ENCODE measurements at places on chromosomes 16 and 17.

- DNase-seq: no peak
Measured at GRCh38 chr16:86245895-86246294, 264.4 kb upstream of the FOXF1 start.

DNA sequence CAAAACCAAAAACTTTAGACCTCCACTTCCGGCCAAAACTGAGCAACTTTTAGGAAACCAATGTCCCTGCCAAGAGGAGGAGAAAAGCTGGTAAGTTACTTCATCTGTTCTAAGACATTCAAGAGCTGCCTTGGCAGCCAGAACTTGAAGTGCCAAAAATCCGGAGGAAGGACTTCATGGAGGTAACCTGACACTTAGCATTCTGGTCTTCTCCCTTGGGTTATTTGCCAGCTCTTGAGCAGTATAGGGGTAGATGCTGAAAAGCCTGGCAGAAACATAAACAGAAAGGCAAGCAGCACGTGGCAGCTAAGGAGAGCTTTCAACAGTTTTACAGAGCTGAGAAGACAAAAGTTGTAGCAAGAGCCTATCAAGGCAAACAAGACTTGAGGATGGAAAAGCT, 53.2 kb downstream of the CDYL2 start:
- no peak for DNase-seq

DNA sequence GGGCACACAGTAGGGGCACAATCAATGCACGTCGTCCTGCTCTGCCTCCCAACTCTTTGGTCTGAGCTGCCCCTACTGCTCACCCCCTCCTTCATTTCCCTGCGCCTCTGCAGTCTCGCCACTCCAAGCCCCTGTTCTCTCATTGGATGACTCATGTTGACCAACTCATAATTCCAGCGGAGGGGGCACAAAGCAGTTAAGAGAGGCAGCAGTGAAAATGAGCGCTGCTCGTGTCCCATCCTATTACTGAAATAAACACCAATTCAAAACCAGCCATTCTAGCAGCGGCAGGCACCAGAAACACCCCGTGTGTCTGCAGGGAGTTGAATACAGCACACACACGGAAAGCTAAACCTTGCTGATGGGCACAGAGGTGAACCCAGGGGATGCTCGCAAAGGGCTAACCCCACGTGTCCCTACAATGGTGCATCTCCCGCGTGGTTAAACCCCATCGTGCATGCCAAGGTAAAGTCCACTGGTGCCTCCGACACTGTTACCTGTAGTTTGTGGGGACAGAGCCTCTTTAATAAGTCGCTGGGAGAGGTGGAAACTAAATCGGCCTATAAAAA, 310.4 kb downstream of the XYLT1 start:
- no peak for DNase-seq

DNA sequence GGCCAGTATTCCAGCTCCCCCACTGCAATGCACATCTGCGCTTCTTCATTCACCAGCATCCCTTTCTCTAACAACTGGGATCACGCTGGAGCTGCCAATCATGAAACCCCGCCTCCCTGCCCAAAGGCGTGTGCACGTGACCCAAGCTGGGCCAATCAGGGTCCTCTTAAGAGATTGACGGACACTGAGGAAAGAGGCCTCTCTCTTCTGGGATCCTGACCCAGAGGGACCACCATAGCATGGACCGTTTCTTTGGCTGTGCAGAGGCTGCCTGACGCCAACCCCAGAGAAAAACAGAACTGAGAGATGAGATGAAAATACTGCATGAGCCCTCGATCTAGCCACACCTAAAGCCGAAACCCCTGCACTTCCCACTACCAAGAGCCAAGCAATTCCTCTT, 32.0 kb downstream of the COTL1 start:
- DNase-seq: no peak

DNA sequence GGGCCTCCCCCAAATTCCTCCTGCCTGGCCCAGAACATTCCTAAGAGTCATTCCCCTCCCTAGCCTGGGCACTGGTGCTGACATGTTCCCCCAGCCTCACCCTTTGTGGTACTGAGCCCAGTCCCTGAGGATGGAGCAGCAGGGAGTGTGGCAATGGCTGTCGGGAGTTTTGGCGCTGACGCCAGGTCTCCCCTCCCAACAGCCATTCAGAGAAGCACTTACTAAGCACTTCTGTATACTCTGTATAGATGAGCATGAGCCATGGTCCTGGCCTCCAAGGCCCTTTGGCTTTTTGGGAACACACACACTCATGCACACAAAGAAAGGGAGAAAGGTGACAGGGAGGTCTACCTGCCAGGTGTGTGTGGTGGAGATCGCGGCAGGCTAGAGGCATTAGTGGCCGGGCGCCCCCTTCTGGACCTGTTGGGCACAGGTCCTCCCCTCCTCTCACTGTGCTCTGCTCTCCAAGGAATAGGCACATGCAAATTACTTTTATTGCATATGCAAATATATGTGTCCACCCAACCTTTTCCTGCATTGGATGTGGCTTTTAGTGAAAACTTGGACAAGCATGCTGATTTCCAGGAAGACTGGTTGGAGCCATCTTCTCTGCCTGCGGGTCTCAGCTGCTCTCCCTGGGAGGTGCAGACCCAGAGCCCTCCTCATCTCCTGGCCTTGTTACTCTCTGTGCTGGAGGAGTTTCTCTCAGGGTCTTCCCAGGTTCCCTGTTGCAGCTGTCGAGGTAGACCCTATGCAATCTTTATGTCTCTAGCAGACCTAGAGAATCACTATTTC, 17.4 kb upstream of the C17orf107 start:
- peak; percentile 65 for DNase-seq

DNA sequence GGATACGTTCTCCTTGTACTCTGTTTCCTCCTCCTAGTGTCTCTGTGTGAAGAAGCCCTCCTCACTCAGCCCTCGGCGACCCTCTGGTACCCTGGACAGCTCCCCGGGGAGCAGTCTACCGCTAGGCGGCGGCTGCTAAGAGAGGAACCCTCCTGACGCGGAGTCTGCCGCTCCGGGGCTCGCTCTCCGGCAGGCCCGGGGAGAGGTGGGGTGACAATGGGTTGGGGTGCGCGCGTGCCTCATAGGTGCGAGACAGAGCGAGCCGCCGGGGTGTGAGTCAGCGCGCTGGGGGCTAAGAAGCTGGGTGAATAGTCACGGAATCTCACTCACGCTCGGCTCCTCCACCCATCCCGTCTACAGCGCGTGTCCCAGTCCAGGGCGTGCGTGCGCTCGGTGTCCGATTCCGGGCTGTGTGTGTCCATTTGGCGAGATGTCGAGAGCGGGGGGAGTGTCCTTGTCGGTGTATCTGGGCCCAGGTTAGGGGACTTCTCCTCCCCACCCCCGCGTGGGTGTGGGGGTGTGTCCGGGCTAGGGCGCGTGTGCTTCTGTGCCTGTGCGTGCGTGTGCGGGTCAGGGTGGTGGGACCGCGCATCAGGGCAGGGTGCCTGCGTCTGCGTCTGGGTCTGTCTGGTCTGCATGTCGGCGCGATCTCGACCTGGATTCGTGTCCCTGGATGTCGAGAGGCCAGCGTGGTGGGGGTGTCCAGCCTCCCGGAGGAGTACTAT, 577 bp upstream of the HS3ST2 start:
- DNase-seq: no peak

- no peak for DNase-seq
Measured at GRCh38 chr16:88877564-88878289, 11.3 kb upstream of the PABPN1L start.

DNA sequence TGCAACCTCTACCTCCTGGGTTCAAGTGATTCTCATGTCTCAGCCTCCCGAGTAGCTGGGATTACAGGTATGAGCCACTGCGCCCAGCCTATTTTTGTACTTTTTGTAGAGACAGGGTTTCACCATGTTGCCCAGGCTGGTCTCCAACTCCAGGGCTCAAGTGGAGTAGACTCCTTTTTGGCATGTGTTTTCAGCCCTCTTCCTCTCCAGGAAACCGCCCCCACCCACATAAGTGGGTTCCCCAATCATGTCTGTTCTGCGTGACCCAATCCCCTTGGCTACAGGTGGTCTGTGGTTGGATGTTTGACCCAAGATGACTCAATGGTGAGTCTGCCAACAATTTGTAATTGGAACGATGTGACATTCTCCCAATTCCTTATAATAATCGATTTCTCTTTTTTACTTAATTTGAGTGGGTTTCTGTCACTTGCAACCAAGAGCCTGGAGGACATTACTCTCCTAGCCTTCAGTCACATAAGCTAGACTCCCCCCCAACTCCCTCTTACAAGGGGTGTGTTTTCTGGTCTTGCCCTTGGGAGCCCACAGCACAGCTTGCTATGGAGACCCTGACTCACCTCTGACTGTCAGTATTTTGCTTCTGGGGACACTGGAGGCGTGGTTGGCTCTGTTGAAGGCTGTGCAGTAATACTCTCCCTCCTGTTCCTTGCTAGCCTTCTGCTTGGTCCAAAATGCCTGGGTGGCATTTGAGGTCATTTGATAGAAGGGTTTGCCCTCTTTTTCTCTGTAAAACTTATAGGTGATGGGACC, 34.9 kb downstream of the PECAM1 start:
- DNase-seq: no peak

GRCh38 chr16:3046641-3047386, 453 bp downstream of the MMP25 start:
- DNase-seq: no peak
